ENCODE measurements at places on chromosomes 2 and 18.

DNA sequence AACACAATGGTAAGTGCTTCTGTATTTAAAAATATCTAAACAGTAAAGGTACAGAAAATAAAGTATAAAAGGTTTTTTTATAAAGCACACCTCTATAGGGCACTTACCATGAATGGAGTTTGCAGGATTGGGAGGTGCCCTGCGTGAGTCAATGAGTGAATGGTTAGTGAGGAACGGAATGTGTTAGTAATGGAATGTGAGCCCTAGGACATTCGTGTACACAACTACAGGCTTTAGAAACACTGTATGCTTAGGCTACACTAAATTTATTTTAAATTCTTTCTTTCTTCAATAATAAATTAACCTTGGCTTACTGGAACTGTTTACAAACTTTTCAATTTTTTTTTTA lies 337.9 kb upstream of the SLC39A10 start:
- no peak for DNase-seq

DNA sequence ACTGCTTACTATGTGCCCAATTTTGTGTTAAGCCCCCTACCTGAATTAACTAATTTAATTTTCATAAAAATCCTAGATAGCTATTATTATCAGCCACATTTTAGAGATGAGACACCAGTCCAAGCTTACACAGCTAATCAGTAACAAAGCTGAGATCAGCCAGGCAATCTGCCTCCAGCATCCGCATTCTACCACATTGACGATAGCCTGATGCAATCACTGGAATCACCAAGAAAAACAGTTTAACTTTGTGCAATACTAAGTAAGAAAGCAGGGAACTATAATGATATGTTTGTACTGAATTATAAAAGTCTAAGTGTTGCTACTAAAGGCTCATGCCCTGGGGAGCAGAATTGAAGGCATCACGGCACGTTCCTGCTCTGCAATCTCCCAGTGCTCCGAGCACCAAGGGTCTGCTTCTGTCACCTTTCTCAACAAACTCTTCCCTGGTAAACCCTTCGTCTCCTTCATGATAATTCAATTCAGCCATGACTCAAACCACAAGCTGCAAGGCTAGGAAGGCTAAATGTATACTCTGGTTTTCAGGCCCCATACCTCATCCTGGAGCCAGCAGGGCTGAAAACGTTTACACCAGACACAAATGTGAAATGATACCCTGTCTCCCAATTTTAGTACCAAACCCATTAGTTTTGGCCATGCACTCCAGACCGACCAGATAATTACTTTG lies 19.4 kb downstream of the KANSL3 start:
- DNase-seq = no peak

GRCh38 chr2:84486441-84487115 lies 27.5 kb upstream of the SUCLG1 start:
- no peak for DNase-seq

- DNase-seq = peak; percentile 56
These were observed 7.0 kb downstream of the ASIC4 start for GRCh38 chr2:219521066-219521880.

DNA sequence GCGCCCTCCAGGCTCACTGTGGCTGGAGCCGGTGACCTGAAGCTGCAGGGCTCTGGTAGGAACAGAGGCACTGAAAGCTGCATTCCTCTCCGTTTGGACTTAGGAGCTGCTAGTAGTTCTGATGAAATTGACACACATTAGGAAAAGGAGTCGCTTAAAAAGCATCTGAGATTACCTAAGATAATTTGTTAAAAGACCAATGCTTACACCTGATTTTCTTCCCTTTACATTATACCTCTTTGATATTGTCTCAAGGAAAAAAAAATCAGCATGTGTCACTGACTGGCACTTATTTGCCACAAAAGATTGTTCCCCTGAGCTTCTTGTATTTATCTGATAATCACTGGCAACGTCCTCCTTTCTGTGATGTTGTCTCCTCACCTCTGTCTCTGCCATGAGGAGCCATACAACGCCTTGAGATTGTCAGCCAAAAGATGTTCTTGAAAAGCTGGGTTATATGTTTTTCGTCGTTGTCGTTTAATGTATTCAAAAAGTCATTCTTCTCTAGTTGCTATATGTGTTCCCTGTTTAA lies 618 bp upstream of the CHN1 start:
- no peak for DNase-seq

- no peak for DNase-seq
These were observed 23.9 kb upstream of the SH3RF3 start for GRCh38 chr2:109105113-109105512.

DNA sequence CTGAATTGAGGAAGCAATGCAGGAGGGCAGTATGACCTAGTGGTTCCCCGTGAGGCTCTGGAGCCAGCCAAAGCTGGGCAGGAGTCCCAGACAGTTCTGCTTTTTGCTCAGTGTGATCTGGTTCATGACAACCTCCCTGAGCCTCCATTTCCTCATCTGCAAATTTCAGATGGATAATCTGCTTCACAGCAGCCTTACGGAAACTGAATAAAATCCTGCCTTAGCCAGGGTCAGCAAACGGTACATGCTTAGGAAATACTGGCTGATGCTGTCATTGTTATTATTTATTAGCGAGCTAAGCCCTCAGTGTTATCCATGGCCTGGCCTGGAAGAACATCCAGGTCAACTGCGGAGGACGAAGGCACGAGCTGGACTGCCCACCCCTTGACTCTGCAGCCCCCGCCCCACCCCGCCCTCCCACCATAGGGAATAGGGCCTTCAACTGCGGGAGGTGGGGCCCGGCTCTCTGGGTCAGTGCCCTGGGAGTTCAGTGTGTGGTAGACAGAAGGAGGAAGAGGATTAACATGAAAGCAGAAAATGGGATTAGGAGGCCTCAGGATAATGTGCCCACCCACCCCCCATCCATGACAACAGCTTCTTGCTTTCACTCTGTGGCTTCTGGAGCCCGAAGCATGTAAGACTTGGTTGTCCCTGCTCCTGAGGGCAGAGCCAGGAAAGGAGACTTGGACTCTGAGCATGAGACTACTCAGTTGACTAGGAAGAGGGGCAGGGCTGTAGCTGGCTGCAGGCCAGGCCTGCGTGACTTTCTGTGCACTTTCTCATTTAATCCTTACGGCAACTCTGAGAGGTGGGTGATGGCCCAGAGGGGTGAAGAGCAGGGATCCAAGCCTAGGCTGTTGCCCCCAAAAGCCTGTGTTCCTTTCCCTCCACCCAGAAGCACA lies 13.1 kb downstream of the PKDCC start:
- DNase-seq = no peak

GRCh38 chr2:134863446-134863845 lies 25.0 kb downstream of the ACMSD start:
- no peak for DNase-seq

GRCh38 chr2:187877391-187877790 lies 323.2 kb upstream of the TFPI start:
- no peak for DNase-seq

DNA sequence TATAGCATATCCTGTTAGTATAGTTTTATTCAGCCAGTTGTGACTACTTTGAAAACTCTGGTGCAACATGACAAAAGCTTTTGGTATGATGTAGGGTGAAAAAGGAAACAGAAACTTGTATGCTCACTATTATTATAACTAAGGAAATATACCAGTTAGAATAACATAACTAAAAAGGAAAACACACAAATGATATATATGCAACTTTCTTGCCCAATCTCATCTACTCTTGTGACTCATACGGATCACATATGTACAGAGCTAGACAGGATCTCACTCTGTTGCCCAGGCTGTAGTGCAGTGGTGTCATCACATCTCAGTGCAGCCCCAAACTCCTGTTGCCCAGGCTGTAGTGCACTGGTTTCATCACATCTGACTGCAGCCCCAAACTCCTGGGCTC lies 12.4 kb upstream of the TLK1 start:
- no peak for DNase-seq

DNA sequence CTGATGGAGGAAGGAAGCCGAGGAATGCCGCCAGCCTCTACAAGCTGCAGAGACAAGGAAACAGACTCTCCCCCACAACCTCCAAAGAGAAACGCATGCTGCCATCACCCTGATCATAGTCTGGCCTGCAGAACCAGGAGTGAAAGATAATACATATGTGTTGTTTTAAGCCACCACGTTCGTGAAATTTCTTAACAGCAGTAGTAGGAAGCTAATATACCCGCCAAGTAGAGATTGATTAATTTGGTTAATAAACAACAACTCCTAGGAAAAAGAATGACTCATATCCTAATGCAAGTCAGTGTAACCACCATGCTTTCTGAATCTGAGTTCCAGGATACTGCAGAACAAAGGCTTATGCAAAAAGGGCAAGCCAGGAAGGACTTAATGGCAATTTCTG lies 36.6 kb downstream of the LONRF2 start:
- no peak for DNase-seq

- DNase-seq = no peak
These were observed 65.7 kb upstream of the NEUROD1 start for GRCh38 chr2:181745796-181746540.

GRCh38 chr2:17160594-17160993 lies 357.6 kb downstream of the RAD51AP2 start:
- no peak for DNase-seq

- peak; percentile 60 for DNase-seq
These were observed 233.2 kb downstream of the TCF4 start for GRCh38 chr18:55354795-55355194.

GRCh38 chr18:22827216-22827615 lies 105.9 kb upstream of the RBBP8 start:
- DNase-seq = no peak

- DNase-seq = peak; percentile 29
These were observed 172.1 kb downstream of the GFPT1 start for GRCh38 chr2:69214898-69215297.

GRCh38 chr2:40317761-40318160 lies 134.1 kb downstream of the SLC8A1 start:
- no peak for DNase-seq

GRCh38 chr2:46366668-46367052 lies 69.5 kb downstream of the EPAS1 start:
- no peak for DNase-seq

- no peak for DNase-seq
These were observed 73.0 kb downstream of the CTNNA2 start for GRCh38 chr2:79585701-79586433.

GRCh38 chr2:206698811-206699210 lies 19.4 kb downstream of the DYTN start:
- DNase-seq = no peak

GRCh38 chr2:128832946-128833663 lies 514.4 kb upstream of the HS6ST1 start:
- no peak for DNase-seq

GRCh38 chr18:35376393-35376741 lies 770 bp downstream of the ZNF396 start:
- DNase-seq = peak; percentile 49

DNA sequence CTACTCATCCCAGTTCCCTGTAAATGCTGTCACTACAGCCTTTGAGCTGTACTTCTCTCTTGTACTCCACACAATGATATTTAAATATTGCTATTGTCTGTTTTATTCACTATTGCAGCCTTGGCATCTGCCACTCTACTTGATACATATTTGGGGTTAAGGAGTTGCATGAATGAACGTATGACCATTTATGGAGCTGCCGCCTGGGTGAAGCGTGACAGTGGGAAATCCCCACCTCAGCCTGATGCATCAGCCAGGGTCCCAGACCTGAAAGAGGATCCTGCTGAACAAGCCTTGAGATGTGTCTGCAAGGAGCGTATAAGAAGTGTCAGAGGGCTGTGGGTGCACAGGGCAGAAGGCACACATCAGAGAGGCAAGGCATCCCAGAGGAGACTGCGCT lies 39.1 kb downstream of the MRPL35 start:
- peak; percentile 56 for DNase-seq

All from hematopoietic multipotent progenitor cell (in vitro differentiated cells).